Amniotic stem cell (primary cell): ENCODE measurements at places on chromosomes 3 and 15.

DNA sequence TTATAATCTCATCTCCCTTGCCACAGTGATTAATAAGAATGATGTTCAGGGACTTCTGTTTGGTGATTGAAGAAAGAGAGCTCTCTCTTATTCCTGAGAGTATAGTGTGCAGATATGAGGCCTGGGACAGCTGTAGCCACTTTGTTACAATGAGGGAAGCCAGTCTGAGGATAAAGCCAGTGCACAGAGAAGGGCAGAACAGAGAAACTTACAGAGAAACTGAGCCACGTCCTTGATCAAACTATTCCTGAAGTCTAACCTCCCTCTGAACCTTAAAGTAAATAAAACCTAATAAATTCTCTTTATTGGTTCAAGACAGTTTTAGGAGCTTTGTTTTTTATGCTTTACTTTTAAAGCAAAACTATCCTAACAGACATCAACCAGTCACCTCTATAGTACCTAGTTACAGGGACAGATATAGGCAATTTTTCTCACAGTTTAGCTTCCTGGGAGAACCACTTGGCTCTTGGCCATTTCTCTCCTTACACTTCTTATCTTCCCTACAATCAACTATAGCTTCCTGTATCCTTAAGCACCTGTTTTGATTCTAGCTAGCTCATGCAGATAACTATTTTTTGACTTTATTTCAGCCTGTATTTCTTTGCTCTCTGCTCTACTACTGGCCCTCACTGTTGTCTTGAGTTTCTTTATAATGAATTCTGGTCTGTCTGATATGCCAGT lies 284.4 kb downstream of the SHQ1 start:
- DNase-seq: no peak

- DNase-seq: no peak
These were observed 9.7 kb downstream of the RHCG start for GRCh38 chr15:89486726-89487050.

DNA sequence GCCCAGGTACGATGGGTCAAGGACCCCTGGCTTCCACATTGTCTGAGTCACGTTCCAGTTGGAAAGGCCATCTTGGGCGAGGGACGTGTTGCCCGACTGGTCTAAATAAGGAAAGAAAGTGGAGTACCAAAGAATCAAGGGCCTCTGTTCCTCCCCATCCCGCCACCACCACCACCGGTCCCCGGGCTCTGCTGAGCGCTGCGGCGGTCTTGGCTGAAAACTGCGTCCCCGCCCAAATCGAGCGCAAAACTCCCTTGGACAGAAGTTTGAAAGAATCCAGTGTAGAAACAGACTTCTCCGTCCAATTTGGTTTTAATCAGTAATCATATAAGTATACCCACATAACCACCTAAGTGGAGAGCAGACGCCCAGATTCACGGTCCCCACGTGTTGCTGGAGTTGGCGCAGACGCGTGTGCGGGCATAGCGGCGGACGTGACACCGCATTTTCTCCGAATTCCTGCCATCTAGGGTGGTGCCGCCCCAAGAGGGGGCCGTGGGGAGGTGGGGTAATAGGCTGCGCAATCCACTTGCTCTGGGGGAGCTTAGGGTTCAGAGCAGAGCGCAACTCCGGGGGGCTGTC lies 243.8 kb upstream of the TOPAZ1 start:
- DNase-seq: no peak

DNA sequence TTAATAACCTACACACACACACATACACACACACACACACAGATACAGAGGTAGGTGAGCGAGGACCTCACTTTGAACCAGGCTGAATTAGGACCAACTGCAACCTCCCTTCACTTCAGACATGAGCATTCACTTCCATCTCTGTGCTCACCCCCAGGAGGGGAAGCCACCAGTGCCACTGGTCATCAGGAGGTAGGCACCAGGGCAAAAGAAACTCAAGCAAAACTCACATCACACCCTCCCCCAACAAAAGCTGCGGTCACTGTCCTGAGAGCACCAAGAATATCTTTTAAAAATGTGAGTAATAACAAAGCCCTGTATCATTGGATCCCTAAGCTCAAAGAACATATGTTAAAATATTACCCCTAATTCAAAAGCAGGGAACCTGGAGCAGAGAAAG lies 8.1 kb downstream of the FOXP1 start:
- no peak for DNase-seq

DNA sequence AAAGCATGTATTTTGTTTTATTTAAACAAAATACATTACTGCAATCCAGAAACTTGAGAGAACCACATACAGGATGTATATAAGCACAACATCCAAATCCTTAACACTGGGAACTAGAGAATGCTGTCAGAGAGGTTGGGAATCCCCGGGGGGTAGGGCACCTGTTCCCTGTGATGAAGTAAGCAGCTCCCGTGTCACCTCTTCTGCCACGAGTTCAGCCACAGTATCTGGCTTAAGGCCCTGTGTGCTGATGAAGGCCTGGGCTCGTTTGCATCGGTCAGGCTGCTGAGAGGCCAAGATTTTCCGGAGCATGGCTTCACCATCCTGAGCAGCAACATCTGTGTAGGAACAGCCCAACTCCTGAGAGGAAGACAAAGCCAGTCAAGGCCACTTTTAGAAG lies 36.4 kb downstream of the EIF3J start:
- DNase-seq: no peak

DNA sequence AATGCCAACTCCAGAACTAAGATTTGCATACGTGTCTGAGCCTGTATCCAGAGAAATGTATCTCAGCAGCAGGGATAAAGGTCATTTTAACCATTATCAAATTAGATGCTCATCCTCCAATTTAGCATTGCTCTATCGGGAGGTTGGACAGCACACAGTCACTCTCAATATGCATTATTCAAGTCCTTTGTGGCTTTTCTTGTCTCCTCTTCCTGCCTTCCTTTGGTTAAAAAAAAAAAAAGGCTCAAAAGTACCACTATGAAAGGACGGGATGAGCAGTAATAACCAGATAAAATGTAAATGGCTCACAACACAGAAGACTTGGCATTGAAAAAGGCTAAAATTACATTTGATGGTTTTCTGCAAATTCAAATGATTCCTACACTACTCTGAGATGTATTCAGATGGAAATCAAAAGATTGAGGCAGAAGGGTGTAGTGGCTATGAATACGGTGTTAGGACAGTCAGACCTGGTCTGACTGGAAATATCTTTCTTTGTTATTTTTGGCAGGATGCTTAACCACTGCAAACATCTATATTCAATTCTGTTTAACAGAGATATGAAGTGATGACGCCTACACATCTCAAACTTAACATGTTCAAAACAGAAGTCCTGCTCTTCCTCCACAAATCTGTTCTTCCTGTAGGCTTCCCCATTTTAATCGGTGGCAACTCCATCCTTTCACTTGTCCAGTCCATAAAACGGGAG lies 109.6 kb downstream of the ADAMTS9 start:
- DNase-seq: no peak
